ENCODE measurements at places on chromosomes 3 and 15. TPM values are rescaled to one million over a fixed set of nuclear protein-coding genes. Genes with fewer than 3 reads are reported as not detected.

The B4GALT4 gene
- polyA plus RNA-seq, result 54.5 TPM

The FBXW12 gene
- polyA plus RNA-seq, result 0.18 TPM

The GSK3B gene
- polyA plus RNA-seq, result 31.4 TPM

The GOLGA6D gene
- polyA plus RNA-seq, result 0.04 TPM

The PRR23B gene
- polyA plus RNA-seq, result not detected

The CP gene
- 0.57 TPM for polyA plus RNA-seq

The SEMA3B gene
- 87.0 TPM for polyA plus RNA-seq

The TMEM43 gene
- 39.4 TPM for polyA plus RNA-seq

The GOLGA6A gene
- polyA plus RNA-seq, result 0.15 TPM

DNA sequence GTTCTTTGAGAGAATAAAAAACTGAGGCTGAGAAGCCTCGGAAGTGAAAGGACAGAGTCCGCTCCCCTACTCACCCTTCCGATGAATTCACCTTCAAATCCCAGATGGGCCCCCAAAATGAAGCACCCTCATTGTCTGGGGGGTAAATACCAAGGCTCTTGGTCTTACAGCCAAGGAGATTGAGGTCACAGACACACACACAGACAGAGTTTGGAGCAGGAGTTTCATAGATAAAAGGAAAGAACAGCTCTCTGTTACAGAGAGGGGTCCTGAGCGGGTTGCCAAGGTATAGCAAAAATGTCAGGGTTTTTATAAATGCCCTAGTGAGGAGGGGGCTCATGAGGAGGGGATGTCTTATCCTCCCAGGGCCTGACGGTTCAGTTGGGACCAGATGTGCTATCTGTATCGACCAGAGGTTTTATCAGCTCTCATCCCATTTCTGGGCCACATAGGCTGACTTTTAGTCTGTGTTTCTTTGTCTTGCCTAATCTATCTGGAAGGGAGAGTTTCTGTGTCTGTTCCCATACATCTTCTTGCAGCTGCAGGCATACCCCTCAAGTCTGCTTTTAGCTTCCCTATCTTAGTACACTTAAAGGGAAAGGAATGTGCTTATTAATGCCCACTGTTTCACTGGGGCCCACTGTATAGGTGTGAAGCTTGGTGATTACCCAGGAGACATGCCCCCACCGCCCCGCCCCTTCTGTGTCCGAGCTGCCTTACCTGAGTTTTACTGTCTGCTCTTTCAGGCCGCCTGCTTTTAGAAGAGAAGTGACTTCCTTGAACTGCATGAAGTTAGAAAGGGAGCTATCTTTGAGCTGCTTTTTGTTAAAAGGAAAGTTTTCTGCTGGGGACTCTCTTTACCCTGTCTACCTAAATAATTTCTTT lies 66.8 kb upstream of the ATP11B start:
- peaks cover 22% of the 10 kb centered on the region for H3K4me1 ChIP-seq
- H3K36me3 ChIP-seq, result no peaks in the 10 kb centered on the region
- DNase-seq, result no peak
- no peak overlapping the region for H3K4me3 ChIP-seq

DNA sequence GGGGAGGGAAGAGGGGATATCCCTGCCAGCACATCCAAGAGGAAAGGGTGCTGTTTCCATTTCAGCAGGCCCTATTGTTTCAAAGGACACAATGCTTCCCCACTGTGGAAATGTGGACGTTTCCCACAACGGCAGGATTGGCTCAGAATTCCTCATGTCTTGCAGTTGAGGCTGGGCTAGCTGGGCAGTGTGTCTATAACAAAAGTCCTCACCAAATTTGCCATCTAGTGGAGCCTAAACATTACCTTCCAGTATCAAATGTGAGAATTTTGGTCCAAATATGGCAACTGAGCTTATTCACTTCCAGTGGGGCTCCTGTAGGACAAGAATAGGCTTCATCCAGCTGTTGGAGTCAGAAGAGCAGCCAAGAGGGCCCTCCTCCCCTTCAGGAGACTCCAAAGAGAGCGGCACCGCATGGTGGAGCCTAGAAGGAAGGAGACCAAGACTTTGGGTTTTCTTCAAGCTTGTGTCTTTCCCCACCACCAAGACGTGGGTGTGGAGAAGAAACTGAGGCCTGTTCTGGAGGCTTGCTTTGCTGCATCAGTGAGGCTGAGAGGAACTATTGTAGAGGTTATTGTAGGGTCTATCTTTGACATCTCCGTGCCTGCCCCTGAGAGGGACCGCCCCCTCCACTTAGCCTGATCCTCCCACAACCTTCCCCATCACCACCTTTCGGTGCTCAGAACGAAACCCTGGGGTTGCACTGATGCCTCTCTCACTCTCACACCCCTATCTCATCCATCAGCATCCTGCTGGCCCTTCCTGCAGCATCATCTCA lies 45.3 kb upstream of the SLCO2A1 start:
- no peaks in the 10 kb centered on the region for H3K4me1 ChIP-seq
- H3K27ac ChIP-seq, result no peak overlapping the region
- no peaks in the 10 kb centered on the region for H3K27me3 ChIP-seq
- H3K4me3 ChIP-seq, result no peak overlapping the region
- no peak for DNase-seq

DNA sequence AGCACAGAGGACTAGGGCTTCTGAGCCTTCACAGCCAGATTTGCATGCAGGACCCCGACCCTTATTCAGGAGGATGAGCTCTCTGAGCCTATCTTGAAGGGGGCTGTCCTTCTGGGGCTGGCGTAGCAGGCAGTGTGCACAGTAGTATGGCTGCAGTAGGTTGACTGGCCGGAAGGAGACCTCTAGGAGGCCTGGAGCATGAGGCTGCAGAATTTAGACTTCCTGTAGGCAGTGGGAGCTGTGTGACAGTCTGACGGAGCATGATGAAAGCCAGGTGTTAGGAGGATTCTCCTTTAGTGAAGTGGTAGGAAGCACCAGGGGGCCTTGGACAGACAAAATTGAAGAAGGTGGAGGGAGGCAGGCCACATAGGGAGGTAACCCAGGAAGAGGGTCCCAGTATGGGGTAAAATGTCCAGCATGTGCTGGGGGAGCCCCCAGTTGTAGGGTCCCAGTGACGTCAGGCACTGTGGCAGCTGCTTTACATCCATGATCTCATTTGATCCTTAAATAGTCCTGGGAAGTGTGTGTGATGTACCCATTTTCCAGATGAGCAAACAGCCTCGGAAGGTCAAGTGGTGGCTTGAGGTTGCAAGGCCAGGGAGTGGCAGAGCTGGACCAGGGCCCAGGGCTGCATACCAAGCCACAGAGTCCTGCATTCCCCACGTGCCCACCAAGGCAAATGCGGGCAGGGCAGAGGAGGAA lies 36.1 kb downstream of the SPSB4 start:
- no peaks in the 10 kb centered on the region for H3K27me3 ChIP-seq
- H3K4me3 ChIP-seq, result no peak overlapping the region
- peaks cover 8% of the 10 kb centered on the region for H3K4me1 ChIP-seq
- H3K27ac ChIP-seq, result no peak overlapping the region
- H3K36me3 ChIP-seq, result no peaks in the 10 kb centered on the region

- H3K36me3 ChIP-seq, result no peaks in the 10 kb centered on the region
- no peaks in the 10 kb centered on the region for H3K4me1 ChIP-seq
- H3K27ac ChIP-seq, result no peak overlapping the region
- H3K4me3 ChIP-seq, result no peak overlapping the region
- H3K27me3 ChIP-seq, result no peaks in the 10 kb centered on the region
These were observed 24.2 kb downstream of the NPTN start for GRCh38 chr15:73608941-73609340.

GRCh38 chr3:166223120-166223519 lies 385.9 kb upstream of the BCHE start:
- H3K27ac ChIP-seq, result no peak overlapping the region
- H3K4me1 ChIP-seq, result no peaks in the 10 kb centered on the region
- no peak overlapping the region for H3K4me3 ChIP-seq
- no peaks in the 10 kb centered on the region for H3K36me3 ChIP-seq
- H3K27me3 ChIP-seq, result no peaks in the 10 kb centered on the region

GRCh38 chr3:176619833-176620232 lies 577.4 kb downstream of the TBL1XR1 start:
- no peak overlapping the region for H3K27ac ChIP-seq
- no peaks in the 10 kb centered on the region for H3K4me1 ChIP-seq
- H3K27me3 ChIP-seq, result no peaks in the 10 kb centered on the region
- no peaks in the 10 kb centered on the region for H3K36me3 ChIP-seq
- H3K4me3 ChIP-seq, result no peak overlapping the region

DNA sequence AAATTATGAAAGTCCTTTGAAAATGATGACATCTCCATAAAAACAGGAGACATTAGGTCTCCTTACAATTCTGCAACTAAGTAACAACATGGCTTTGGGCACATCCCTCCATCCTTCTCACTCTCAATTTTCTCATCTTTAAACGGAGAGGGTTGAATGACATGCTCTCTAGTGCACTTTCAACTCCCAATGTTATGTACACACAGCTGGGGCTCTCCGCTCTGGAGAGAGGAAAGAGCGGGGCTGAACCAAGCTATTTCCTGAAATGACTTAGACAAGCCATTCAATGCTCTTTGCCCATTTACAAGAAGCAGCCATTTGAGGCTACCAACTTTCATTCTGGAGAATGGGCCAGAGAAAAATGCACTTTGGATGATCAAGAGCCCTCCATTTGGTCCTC lies 144.2 kb upstream of the BNIP2 start:
- no peak for DNase-seq
- H3K4me1 ChIP-seq, result no peaks in the 10 kb centered on the region
- H3K4me3 ChIP-seq, result no peak overlapping the region
- H3K36me3 ChIP-seq, result no peaks in the 10 kb centered on the region
- no peak overlapping the region for H3K27ac ChIP-seq

DNA sequence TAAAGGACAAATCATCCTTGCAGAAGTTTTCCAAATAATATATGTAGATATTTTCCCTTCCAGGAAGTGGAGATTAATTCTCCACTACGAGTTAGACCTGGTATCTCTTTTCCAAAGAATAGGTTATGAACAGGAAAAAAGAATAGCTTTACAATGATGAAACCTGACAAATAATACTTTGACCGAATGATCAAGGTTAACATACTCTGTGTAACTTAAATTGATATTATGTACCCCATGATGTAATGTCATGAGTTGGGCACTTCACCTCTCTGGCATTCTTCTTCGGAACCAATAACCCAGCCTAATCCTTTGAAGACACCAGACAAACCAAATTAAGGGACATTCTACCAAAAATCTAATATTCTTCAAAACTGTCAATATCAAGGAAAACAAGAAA lies 48.7 kb upstream of the CNTN3 start:
- H3K4me1 ChIP-seq, result no peaks in the 10 kb centered on the region
- H3K27ac ChIP-seq, result no peak overlapping the region
- H3K36me3 ChIP-seq, result no peaks in the 10 kb centered on the region
- DNase-seq, result no peak

GRCh38 chr3:114687151-114687550 lies 393.3 kb downstream of the TIGIT start:
- no peak overlapping the region for H3K27ac ChIP-seq
- H3K27me3 ChIP-seq, result no peaks in the 10 kb centered on the region
- no peaks in the 10 kb centered on the region for H3K36me3 ChIP-seq
- no peak overlapping the region for H3K4me3 ChIP-seq

GRCh38 chr15:91549581-91549980 lies 303.9 kb upstream of the SLCO3A1 start:
- no peak overlapping the region for H3K4me3 ChIP-seq
- no peaks in the 10 kb centered on the region for H3K36me3 ChIP-seq
- no peak overlapping the region for H3K27ac ChIP-seq
- H3K27me3 ChIP-seq, result no peaks in the 10 kb centered on the region
- DNase-seq, result no peak

DNA sequence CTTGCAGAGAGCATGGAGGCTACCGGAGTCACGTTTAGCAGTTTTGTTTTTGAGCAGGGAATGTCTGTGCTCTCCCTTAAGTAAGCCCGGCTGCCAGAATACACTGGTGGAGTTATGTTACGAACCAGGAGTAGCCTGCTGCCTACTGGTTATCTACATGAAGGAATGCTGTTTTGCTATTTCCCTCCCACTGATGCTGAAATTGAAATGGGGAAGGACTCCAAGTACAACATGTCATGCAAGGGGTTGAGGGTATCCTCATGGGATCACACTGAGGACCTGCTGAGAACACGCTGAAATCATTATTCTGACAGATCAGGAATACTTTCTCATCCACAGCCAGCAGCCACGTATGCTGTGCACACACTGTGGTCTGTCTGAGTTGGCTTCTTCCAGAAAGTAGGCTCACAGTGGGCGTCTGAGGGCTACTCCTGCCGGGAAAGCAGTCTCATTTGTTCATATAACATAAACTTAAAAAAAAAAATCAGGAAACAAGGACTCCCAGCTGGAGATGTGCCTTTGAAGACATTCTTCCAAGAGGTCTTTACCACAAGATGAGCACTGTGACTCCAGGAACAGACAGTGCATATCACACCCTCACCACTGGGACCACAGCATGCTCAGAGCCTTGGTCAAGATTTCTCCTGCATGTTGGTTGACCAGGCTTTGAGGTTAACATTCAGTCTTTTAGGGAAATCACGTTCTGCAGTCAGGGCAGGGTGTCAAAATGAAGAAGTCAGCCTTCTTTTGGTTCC lies 300.4 kb upstream of the RASGRP1 start:
- no peaks in the 10 kb centered on the region for H3K27me3 ChIP-seq
- H3K4me1 ChIP-seq, result peaks cover 14% of the 10 kb centered on the region
- H3K4me3 ChIP-seq, result no peak overlapping the region
- no peaks in the 10 kb centered on the region for H3K36me3 ChIP-seq
- no peak overlapping the region for H3K27ac ChIP-seq
